ENCODE measurements at places on chromosomes 4 and X.
A peak's percentile ranks its signal among the peaks of the same experiment; 100 is the strongest.

- peak; percentile 7 for DNase-seq
- no peaks in the 10 kb centered on the region for H3K4me1 ChIP-seq
- no peaks in the 10 kb centered on the region for H3K27me3 ChIP-seq
- no peak overlapping the region for H3K4me3 ChIP-seq
- no peaks in the 10 kb centered on the region for H3K36me3 ChIP-seq
Measured at GRCh38 chr4:47442980-47443379, 20.5 kb downstream of the COMMD8 start.

- H3K4me1 ChIP-seq, result no peaks in the 10 kb centered on the region
- no peak overlapping the region for H3K27ac ChIP-seq
Measured at GRCh38 chrX:47674776-47675175, 15.8 kb upstream of the UXT start.

GRCh38 chrX:68895341-68895755 is 66.5 kb downstream of the EFNB1 start:
- no peaks in the 10 kb centered on the region for H3K27me3 ChIP-seq
- no peak for DNase-seq
- H3K4me1 ChIP-seq, result no peaks in the 10 kb centered on the region
- no peak overlapping the region for H3K4me3 ChIP-seq

DNA sequence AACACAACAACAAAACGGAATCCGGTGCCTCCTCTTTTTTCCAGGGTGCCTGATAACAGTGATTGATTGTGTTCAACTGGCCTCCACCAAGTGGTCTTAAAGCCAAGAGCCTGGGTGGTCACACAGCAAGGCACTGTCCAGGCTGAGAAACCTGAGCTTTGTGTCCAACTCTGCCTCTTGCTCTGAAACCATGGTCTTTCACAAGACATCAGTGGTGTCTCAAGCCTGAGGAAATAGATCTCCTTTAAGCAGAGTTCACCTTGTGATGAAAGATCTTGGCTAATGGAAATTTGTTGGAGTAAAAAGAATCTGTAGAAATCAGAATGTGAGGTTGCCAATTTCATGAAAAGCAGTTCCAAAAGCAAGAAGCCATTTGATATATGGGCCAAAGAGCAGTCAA is 47.3 kb upstream of the ACSL1 start:
- no peak overlapping the region for H3K4me3 ChIP-seq
- no peaks in the 10 kb centered on the region for H3K27me3 ChIP-seq
- DNase-seq, result no peak
- no peak overlapping the region for H3K27ac ChIP-seq
- no peaks in the 10 kb centered on the region for H3K4me1 ChIP-seq

DNA sequence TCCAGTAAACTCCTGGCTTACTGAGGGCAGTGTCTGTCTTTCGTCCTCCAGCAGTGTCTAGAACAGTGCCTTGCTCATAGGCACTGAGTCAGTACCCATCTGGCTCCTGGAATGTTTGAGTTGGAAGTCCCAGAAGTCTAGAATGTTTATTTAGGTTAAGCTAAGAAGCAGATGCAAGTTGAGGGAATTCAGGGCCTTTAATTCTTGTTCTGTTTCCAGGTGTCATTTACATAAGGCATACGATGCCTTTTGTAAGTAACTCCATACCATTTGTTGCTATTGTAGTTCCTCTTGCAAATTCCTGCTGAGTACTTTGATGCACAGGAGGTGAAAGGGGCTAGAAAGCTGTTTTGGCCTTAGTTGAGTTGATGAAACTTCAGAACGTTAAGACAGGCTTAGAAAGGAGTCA is 22.2 kb downstream of the ARHGAP10 start:
- H3K4me1 ChIP-seq, result no peaks in the 10 kb centered on the region
- no peaks in the 10 kb centered on the region for H3K27me3 ChIP-seq
- no peak for DNase-seq
- H3K27ac ChIP-seq, result no peak overlapping the region
- no peaks in the 10 kb centered on the region for H3K36me3 ChIP-seq
- no peak overlapping the region for H3K4me3 ChIP-seq

GRCh38 chr4:89114100-89114499 is 2.8 kb downstream of the TIGD2 start:
- H3K4me3 ChIP-seq, result no peak overlapping the region
- H3K27ac ChIP-seq, result no peak overlapping the region
- no peak for DNase-seq
- no peaks in the 10 kb centered on the region for H3K36me3 ChIP-seq
- peaks cover 12% of the 10 kb centered on the region for H3K4me1 ChIP-seq
- H3K27me3 ChIP-seq, result peaks cover 13% of the 10 kb centered on the region

- no peak for DNase-seq
- no peaks in the 10 kb centered on the region for H3K4me1 ChIP-seq
- no peaks in the 10 kb centered on the region for H3K36me3 ChIP-seq
- no peak overlapping the region for H3K4me3 ChIP-seq
Measured at GRCh38 chr4:134324179-134324578, 122.6 kb upstream of the PABPC4L start.

- peaks cover 12% of the 10 kb centered on the region for H3K4me1 ChIP-seq
- H3K27me3 ChIP-seq, result no peaks in the 10 kb centered on the region
- no peak overlapping the region for H3K27ac ChIP-seq
- no peak overlapping the region for H3K4me3 ChIP-seq
Measured at GRCh38 chr4:24235618-24236017, 345.8 kb upstream of the PPARGC1A start.
